ENCODE measurements at places on chromosomes 12 and 14.

DNA sequence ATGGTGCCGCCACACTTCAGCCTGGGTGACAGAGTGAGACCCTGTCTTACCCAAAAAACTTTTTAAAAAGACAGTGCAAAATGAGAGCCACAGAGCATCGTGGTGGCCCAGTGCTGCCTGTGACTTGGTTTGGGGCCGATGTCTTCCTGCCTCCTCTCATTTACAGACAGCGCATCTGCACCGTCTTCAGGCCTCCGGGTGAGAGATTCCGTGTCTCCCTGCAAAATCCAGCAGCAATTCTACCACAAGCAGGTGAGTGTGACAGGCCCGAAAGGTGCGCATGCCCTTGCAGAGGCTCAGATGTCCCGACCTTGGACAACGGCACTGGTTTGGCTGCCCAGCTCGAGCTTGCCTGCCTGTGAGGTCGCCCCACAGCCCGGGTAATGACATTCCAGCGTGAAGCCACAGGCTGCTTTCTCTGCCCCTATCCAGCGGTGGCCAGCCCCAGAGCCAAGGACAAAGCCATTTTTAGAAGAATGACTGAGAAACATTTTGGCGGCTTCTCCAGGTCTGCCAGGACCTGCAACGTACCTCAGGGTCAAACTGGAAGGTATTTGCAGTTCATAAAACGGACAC is 70.3 kb upstream of the RFLNA start:
- no peak for DNase-seq

DNA sequence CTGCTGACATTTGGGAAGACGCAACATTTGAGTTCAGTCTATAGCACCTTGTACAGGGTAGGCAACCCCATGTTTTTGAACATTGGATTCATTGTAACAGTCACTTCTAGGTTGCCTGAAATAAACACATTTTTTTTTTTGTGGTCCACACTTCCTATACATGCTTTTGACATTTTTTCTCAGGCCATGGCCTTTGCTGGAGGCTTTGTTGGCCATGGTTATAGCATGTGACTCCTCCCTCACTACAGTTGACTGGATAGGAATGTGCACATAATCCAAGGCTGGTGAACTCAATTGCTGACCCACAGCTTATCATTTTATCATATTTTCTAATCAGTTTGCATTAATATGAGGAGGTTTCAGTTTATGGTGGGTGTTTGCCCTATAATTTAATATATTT is 60.6 kb downstream of the TMEM117 start:
- no peak for DNase-seq

DNA sequence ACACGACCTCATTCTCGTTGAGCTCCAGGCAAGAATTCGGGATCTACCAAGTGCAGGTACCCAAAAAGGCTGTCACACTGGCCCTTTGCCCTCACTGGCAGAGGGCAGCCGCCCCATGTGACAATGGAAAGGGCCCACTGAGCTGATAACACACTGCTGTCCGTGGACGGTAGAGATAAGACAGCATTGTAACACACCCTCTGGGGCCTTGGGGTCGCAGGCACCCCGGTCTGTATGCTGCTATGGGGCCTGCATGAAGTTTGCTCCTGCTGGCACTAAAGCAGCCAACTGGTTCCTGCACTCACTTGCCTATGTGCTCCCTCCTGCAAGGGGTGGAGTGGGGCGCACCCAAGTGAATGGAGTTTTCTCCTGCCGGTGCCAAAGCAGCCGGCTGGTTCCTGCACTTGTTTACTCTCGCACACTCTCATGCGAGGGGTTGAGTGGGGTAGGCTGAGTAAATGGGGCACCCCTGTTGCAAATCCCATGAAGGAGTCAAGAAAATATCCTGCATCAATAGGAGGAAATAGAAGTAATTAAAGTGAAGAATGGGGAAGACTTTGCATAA is 477.9 kb downstream of the ATP23 start:
- no peak for DNase-seq

DNA sequence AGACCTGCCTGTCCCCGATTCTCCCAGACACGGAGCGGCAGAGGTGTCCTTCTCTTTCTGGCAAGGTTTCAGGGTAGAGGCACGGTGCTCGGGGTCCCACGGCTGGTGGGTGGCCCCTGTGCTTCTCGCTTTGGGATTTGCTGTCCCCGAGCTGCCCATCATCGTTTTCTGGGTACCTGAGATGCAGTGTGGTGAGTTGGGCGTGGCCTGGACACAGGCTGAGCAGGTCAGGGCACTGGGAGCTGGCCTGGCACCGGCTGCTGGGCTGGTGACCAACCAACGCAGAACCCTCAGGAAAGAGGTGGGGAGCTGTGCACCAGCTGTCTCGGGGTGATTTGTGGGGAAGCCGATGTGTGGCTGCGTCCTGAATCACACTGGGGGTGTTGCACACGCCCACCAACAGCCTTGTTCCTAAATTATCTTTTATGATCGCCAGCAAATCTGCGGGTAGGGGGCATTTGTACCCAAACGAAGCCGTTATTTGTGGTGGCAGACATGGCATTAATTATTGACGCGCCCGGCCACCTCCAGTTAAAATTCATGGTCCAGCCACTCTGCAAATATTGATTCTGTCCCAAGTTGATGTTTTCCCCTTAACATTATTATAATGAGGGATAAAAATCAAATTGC is 61.0 kb downstream of the KIF26A start:
- DNase-seq: no peak

DNA sequence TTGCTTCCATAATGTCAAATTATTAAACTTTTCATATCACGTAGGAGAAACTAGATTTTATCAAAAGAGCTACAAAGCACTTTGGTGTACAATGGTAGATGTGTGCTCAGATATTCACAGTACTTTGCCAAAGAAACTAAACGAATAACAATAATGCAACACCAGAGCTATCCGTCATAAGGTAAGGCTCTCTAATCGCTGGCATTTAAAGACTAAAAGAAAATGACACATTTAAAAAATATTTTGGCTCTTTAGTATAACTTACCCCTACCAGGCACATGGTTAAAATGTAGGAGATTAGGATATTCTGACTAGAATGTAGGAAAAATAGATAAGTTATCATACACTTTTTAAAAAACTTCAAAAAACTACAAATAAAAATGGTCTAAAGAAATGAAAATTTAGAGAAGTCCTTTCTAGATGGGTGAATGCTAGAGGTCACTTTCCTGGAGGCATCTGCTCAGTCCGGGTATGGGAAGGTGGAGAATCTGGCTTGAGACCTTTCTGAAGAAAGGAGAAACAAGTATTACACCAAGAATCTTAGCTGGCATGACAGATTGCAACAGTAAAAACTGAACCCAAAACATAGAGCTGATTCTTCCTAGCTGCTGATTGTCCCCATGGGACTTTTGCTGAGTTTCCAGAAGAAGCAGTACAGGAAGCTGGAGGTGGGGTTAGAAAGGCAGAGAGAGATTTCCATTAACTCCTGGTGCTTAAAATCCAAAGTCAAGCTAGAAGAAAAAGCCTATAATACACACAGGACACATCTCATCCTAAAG is 67.9 kb downstream of the FAR2 start:
- no peak for DNase-seq

- peak; percentile 90 for DNase-seq
These were observed 141.4 kb downstream of the PPM1H start for GRCh38 chr12:62793256-62794217.

DNA sequence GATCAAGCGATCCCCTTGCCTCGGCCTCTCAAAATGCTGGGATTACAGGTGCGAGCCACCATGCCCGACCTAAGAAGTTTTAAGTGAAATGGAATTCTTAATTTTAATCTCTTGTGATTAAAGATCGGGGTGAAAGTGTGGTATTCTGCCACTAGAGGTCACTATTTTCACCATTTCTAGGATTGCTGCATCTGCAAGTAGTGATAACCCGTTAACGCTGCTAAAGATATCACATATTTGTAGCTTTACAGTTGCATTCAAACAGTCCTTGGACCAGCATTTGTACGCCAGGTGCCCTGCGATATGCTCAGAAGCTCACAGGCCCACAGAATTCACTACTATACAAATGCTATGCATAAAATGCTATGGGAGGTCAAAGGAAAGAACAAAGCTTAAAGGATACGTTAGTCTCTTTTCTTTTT is 19.3 kb downstream of the CCDC62 start:
- no peak for DNase-seq

- DNase-seq: no peak
These were observed 488.3 kb upstream of the ATXN7L3B start for GRCh38 chr12:74049348-74049747.

DNA sequence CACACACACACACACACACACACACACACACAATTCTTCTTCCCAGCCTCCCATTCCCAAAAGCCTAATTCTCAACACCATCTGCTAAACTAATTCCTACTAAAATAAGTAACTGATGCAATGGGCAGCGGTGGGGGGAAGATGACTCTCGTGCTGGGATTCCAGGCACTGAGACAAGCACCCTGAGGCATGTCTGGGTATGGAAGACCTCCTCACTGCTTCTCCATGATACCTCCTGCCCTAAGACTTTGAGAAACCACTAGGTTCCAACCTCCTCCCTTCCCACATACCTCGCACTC is 789 bp upstream of the VWF start:
- no peak for DNase-seq

GRCh38 chr12:113022563-113023297 is 33.8 kb upstream of the DTX1 start:
- no peak for DNase-seq

DNA sequence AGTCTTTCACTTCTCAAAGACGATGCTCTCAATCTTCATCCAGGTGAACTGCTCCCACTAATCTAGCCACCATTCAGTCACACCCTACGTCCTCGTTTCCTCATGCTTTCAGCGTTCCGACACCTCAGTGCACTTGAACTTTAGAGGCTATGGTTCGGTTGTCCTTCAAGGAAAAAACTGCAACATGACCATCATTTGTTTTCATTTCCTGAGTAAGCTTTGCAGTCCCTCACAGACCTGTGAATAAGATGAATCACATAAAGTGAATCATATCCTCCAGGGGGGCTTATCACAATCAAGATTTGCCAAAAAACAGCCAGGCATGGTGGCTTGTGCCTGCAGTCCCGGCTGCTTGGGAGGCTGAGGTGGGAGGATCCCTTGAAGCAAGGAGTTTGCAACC is 80.2 kb downstream of the TMCC3 start:
- DNase-seq: no peak

DNA sequence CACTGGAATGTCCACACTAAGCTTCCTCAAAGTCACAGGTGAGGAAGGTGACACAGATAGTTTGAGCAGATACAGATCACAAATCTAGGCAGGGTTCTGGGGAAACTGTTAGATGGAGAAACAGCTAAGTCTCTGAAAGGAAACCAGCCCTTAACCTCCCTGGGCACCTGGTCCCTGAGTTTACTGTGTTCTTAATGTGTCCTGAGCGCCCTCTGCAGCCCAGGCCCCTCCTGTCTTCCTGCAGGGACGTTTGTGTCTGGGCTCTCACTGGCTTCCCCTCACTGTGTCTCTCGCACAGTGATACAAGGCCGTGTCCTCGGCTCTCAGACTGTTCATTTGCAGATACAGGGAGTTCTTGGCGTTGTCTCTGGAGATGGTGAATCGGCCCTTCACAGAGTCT is 684.3 kb downstream of the TMEM121 start:
- no peak for DNase-seq

DNA sequence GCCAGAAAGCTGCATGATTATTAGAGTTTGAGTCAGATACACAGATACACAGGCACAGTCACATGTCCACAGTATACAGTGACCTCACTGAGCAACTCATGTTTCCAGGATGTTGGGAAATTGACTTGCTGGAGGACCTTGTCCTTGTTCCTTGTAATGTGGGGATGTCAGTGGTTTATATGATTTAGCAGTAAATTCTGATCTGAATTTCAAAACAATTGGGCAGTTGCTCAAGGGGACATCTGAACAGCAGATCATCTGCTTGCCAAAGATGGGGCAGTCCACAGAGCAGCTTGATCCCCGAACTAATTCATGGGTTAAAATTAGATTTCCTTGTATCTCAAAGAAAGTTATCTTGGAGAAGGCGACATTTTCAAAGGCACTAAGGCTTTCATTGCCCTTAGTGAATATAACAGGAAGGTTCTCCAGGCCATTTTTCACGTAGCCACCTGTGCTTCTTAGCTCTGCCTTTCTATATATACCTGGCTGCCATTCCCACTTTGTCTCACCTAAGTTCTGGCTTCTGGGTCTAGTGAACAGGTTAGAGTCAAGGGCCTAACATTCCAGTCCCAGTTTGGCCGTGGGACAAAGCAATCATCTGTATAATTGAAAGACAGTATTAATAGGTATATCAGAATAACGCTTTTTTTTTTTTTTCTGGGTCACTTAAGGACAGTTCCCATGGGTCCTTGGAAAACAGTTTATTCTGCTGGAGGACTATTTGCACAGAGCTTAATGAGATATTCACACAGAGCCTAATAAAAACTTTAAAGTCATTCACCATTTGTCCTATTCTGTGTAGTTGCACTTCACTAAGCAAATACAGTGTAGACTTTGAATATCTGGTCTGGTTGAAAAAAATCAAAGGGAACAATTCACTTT is 64.9 kb upstream of the STRN3 start:
- no peak for DNase-seq

- DNase-seq: no peak
These were observed 6.8 kb downstream of the STAT6 start for GRCh38 chr12:57104292-57104910.

DNA sequence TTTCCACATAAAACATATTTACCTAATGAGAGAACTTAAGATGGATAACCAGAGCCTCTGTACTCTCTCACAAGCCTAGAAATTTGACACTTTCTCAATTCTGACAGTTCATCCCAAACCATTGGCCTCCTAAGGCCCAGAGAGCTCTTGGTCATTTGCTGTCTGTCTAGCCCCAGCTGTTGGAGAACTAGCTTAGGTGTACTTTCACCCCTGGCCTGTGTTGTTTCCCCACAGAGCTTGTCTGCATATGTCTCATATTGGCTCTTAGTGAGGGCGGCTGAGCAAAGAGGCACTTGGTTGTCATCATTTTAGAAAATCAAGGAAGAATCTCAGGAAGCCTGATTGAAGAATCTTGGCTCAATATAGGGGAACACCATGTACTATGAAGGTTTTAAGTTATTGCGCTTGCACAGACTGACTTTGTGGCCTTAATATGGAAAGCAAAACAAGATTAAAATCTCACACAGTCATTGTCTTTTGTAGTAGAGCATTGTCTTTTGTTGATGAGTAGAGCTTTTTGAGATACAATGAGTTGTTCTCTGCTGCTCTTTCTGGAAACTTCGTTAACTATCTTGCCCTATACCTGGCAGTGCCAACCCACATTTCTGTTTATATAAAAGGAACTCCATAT is 324.6 kb downstream of the RAD51B start:
- DNase-seq: no peak

DNA sequence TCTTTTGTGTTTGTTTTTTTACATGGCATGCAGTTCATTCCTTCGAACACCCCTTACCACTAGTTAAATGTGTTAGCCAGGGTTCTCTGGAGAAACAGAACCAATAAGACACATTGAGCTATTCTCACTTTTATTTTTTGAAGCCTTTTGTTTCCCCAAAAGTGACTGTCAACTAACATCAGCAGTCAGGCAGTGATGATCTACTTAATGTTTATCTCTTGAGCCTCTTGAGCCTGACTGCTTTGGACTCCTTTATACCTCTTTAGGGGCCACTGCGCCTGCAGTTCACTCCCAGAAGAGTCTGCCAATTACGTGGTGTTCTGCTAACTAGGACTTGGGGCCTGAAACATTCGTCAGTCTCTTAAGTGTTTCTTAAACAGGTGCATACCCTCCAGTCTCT is 163.7 kb upstream of the FLRT2 start:
- no peak for DNase-seq

GRCh38 chr14:93707475-93707874 is 80.8 kb downstream of the PRIMA1 start:
- DNase-seq: no peak

Measured in mesothelial cell of epicardium (in vitro differentiated cells).